IMR-90 (cell line): ENCODE measurements at places on chromosomes 3 and 15.

- DNase-seq: peak; percentile 69
Measured at GRCh38 chr15:40344631-40345120, 3.9 kb upstream of the CCDC9B start.

DNA sequence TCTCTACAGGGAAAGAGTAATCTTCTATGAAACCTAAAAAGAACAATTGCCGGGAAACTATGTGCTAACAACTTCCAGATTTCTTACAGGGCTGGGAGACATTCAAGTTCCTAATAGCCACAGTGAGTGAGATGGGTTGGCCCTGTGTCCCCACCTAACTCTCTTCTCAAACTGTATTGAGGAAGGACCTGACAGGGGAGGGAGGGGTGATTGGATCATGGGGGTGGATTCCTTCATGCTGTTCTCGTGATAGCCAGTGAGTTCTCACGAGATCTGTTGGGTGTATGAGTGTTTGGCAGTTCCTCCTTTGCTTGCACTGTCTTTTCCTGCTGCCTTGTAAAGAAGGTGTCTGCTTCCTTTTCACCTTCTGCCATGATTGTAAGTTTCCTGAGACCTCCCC lies 958.7 kb downstream of the AGBL1 start:
- DNase-seq: no peak

DNA sequence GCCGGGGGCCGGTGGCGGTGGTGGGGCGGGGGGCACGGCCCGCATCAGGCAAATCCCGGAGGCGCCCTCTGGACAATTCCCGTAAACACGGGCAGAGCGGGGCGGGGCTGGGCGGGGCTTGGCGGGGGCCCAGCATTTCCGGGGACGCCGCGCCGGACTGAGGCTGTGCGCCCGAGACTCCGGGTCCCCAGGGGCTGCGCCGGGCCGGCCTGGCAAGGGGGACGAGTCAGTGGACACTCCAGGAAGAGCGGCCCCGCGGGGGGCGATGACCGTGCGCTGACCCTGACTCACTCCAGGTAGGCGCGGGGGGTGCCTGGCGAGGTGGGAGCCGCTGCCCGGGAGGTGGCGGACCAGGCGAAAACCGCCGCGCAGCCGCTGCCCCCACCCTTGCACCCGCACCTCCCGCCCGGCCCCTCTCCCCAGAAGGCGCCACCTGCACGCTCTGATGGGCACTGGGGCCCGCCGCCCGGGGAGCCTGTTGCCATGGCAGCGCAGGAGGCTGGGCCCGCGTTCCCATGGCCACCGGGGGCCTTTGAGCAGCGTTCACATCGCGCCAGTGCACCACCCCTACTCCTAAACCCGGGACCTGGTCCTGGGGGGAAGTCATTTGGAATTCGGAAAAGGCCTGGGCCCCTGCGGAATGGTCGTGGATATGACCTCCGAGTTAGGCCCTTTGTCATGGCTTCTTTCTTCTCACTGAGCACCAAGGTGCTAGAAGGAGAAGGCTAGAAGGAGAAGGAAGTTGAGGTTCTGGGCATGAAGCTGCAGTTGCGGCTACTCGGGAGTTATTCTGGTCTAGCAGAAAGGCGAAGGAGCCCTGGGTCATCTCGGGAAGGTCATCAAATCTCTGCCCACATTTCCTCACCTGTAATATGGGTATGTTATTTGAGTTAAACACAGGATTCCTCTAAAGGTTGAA lies 16.1 kb upstream of the SEMA4B start:
- no peak for DNase-seq

DNA sequence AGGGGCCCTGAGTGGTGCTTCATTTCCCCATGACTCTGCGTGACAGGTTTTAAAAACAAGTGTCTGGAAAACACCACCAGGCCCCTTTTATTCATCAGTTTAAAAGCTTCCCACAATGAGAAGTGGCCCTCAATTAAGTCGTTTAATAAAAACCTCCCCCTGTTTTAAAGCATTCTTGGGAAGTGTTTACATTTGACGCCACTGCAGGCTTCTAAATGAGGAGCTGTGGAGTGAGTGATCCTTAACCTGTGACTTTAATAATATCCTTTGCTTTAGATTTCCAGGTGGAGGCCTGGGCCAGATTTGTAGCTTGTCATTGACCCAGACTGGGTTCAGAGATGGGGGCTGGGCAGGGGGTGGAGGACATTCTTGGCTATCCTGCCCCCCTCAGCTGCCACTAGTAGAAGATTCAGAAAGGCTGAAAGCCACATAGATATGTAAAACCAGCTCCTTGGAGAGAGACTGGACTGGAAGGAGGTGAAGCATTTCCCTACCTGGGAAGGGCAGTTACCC lies 11.3 kb downstream of the CGNL1 start:
- DNase-seq: no peak

- no peak for DNase-seq
Measured at GRCh38 chr15:68227643-68228142, 1.8 kb downstream of the CLN6 start.

DNA sequence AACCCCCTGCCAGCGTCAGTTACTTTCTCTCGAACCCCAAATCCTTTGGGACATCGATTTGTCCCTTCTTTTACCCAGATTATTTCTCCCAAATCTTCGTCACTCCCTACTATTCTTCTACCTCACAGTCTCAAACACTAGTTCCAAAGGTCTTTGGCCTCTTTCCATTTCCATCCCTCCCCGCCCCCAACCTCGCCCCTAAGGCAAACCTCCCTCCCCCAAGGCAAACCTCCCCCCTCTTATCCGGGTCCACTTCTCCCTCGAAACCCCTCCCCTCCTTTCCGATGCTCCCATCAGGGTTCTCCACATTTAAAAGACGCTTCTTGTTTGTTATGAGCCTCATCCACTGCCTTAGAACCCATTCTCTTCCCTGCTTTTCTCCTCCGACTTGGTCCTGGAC lies 583 bp downstream of the EAF1 start:
- DNase-seq: no peak
